ENCODE measurements at places on chromosomes 1 and 21.

DNA sequence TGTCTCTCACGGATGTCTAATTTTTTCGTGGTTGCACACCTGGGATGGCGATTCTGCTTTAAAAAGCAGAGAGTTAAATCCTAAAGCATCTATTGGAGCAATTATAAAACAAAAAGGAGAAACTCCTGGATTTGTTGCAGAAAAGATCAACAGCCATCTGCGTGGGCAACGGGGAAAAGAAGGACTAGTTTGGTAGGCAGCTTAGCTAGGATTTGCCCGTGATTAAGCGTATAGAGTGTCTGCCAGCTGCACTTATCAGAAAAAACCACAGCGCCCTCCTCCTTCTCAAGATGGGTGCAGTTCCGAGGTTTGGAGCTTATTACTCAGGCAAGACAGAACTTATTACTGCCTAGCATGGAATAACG, 526 bp upstream of the SLC25A24 start:
- DNase-seq: no peak

DNA sequence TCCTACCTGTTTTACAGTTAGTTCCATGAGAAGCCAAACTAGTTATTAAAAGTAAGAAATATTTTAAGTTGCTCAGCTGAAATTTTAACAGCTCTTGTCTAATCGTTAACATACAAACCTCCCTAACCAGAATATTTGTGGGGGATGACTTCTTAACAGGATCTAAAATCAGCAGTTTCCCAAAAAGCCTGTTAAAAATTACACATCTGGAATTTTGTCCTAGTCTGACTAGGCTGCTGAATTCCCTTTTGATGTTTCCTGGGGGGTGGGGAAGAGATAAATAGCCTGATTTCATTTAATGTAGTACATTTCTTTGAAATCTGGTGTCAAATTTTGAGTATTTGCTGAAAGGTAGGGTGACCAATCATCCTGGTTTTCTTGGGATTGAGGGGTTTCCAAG, 78.8 kb upstream of the ARHGAP29 start:
- DNase-seq: no peak

- DNase-seq: no peak
Measured at GRCh38 chr21:43865540-43866259, 677 bp downstream of the AGPAT3 start.

- DNase-seq: no peak
Measured at GRCh38 chr1:180854001-180854400, 58.7 kb upstream of the KIAA1614 start.

DNA sequence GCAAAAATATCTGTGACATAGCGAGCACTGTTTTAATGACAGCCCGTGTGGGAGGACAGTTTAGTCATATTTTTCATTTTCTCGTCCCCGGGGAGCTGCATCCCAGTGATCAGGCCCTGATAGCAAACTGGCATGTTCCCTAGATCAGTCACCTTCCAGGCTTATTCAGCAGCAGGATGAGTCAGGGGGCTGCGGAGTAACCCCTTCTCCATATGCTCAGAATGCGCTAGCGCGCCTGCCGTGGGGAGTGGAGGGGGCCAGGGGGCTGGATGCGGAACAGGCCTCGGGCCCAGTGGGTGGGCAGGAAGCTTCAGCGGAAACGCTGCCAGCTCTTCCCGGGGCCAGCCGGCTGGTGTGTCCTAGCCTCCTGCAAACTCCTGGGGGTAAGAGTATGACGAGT, 94.0 kb downstream of the KCND3 start:
- DNase-seq: no peak

DNA sequence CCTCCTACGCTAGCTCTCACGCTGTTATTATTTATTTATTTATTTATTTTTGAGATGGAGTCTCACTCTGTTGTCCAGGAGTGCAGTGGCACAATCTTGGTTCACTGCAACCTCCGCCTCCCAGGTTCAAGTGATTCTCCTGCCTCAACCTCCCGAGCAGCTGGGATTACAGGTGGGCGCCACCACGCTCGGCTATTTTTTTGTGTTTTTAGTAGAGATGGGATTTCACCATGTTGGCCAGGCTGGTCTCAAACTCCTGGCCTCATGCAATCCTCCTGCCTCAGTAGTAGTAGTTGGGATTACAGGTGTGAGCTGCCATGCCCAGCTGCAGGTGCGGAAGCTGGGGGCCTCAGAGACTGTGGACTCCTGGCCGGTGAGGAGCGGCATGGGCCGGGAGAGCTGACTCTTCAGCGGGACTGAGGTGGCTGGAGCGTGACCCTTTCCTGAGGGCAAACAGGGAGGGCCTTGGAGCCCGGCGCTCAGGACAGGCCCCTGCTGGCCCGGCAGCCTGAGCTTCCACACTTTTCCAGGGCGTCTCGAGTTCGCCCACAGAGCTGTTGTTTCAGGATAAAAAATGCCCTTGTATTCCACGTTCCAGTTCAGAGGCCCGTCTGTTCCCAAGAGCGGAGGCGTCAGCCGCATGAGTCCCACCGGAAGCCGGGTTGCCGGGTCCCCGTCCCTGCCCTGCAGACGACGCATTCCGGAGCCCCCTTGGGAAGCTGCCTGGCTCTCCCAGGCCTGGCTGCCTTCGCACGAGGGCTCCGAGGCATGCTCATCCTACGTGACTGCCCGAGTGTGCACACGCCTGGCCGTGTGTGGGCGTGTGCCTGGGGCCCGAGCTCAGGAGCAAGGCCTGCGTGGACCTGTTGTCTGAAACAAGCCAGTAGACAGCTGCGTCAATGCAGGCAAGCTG, 126.2 kb downstream of the SIK1 start:
- DNase-seq: no peak

DNA sequence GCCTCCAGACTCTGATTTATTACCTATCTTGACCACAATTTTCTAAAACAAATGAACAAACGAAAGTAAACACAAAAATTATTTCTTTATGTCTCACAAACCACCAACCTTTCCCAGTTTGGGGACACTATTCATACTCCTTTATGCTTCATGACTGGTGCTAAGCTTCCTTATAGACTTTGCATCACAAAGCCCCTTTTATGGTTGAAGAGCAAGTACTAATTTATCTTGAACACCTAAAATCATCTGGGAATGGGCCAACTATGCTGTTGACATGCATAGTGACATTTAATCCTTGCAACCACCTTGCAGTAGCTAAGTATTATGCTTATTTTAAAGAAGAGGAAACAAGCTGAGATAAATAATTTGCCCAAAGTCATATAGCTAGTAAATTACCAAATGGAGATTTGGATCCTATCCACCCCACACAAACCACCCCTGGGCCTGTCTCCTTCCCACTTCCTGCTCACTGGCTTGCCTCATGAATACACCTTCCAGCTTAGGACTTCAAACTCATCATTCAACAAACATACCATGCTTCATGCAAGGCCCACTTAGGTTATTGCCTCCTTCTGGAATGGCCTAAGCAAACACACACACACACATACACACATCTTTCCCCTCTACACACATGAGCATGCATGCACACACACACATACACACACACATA, 192.2 kb downstream of the PLPP3 start:
- DNase-seq: no peak

GRCh38 chr1:111569913-111570312, 49.7 kb upstream of the RAP1A start:
- no peak for DNase-seq

Measured in esophagus squamous epithelium (tissue), 5 donors.